ENCODE measurements at places on chromosomes 11 and 22.

DNA sequence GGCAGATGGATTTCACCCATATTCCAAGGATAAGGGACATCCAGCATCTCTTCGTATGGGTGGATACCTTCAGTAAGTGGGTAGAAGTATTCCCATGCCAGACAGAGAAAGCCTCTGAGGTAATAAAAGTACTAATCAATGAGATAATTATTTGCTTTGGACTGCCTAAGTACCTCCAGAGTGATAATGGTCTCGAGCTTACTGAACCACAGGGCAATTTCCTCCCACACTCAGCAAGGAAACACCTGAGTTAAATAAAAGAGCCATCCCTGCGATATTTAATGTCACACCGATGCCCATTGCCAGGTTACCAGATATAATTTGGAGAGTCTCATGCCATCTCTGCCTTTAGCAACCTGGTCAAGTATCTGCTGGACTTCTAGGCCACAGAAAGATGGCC lies 70.6 kb upstream of the MPEG1 start:
- DNase-seq = no peak

GRCh38 chr11:526192-526591 lies 9.2 kb downstream of the HRAS start:
- no peak for DNase-seq

GRCh38 chr11:123406441-123407129 lies 23.5 kb upstream of the GRAMD1B start:
- DNase-seq = no peak

DNA sequence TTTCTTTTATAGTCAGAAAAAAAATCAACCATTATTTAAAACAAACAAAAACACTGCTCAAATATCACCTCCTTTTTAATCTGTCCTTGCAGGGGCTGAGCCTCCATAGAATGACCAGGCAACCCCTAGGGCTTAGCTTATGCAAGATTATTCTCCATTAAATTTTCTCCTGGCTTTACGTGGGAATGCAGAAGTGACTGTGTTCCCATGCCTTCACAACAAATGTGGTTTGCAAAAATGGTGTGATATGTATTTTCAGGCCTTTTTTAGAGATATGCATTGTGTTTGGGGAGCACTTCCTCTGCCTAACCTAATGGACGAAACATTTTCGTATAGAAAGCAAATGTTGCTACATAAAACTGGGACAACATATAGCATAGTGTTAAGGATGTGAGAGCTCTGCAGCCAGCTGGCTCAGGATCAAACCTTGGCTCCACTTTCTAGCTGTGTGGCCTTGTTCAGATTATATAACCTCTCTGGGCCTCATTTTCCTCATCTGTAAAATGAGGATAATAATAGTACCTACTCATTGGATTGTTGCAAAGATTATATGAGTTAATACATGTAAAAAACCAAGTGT lies 82.6 kb downstream of the PARVA start:
- DNase-seq = no peak

All from suppressor macrophage treated with lipopolysaccharide for 1 hour (primary cell).